ENCODE measurements at places on chromosomes 3 and 15.

DNA sequence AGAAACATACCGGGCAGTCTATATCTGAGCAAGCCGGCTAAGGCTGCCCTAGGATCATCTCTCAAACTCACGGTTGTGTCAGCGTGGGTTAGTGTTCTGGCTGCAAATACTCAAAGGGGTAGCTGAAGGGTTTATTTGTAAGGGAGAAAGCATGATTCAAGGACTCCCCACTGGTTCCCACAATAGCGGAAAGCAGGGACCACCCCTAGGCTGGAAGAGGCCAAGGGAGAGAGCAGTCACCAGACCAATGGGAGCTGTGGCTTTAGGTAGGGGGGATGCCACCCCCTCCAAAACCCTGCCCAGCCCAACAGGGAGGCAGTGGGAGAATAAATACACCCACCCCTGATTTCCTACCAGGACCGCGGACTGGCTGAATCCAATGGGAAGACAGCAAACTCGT is 7.3 kb upstream of the LMCD1 start:
- DNase-seq, result no peak

DNA sequence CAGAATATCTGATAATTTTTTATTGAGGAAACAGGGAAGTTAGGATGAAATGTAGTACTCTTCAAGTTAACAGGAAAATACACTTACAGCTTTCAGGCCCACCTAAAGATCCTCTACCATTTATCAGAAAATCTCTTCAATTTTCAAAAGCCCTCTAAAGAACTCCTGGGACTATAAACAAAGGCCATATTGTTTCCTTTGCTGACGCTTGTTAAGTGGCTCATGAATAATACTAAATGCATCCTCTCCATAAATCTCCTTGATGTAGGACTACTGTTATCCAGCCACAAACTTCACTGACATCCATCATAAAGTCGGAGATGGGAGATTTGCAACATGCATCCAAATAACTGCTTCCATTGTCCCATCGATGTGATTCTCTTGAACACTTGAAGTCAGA is 326.5 kb downstream of the ZIC1 start:
- DNase-seq, result no peak

DNA sequence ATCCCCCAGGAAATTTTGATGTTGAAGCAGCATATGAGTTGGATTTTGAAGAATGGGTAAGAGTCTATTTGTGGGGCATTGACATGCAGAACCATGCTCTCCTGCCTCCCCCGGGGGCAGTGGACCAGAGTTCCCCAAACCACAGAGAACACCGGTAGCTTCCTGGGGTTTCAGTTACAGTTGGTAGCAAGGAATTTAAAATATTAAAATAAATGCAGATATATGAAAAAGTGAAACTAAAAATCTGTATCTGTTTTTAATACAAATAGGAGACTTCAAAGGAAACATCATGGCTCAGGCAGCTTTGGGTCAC is 37.4 kb downstream of the SLC9A9 start:
- no peak for DNase-seq

- peak; percentile 2 for DNase-seq
Observed at GRCh38 chr3:7309641-7310102, 448.8 kb downstream of the GRM7 start.

DNA sequence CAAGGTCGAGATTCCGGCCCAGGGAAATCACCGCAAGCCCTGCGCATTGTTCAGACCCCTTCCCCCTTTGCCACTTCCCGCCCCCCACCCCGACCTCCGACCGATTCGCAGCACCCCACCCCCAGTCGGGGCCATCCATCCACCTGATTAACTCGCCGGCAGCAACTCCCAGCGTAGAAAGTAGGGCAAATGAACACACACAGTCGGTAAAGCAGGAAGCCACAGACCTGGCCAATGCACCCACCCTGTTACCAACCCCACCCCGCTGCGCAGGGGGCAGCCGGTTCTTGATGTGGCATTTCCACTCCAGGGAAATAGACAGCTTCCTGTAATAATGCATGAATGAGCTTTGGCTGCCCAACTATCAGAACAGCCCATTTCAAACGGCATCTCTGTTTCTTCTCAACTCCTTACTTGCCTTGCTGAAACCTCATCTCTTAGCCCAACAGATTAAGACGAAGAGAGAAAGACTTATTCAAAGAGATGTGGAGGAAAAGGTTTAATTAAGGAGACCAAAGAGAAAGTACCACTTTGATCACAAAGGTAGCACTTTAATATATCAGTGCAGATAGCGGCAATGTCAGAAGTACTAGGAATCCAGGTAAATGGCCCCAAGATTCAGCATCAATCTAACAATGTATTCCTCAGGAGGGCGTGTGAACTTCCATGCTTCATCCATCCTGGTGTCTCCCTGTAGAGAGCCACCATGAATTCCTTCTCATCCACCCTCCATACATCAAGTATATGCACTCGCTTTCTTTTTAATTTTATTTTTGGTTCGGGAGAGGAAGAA is 1.9 kb downstream of the TNIK start:
- no peak for DNase-seq

DNA sequence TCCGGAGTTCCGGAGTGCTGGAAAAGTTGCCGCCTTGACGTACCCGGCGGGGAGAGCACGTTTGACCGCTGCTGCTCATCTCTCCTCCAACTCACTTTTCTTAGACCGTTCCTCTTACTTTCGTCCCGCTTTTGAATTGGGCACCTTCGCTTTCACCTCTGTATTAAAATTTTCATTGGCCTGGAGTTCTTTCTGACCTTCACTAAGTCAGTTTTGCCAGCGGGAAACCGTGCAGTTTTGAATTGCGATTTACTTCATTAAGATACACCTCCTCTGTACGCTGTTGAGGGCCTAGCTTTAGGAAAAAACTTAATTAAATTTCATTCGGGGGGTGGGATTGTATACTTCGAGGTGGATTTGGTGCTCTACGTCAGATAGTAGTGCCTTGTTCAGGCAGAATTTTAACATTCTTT is 1.3 kb downstream of the GMPS start:
- no peak for DNase-seq

DNA sequence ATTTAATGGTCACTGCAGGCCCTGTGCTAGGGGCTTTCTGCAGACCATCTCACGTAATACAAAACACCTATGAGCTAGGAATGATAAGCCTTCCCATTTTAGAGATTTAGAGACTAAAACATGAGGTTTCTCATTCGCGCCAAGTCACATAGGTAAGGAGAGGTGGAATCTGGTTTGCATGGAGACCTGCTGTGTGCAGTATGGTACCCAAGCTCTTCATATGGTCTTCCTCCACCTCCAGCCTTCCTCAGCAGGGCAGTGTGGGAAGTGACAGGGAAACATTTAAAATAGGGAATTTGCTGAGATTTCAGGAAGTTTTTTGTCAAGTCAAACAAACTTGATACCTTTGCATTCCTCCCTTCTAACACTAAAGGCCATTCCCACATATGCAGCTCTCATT is 337.6 kb downstream of the IL20RB start:
- DNase-seq, result no peak

- DNase-seq, result no peak
Observed at GRCh38 chr3:138213398-138214085, 26.4 kb downstream of the ARMC8 start.

DNA sequence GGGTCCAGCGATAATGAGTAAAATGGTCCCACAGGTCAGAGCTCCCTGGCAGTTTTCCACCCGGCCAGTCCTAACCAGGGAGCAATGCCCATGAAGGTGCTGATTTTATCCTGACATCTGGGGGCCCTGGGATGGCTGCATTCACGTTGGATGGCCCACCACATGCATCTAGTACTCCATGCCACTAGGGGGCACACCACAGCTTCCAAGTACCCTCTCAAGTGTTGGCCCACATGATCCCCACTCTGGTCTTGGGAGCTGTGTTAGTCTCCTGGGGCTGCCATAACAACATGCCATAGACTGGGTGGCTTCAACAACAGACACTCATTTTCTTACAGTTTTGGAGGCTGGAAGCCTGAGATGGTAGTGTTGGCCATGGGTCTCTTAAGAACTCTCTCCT is 225.5 kb downstream of the SLCO3A1 start:
- no peak for DNase-seq

GRCh38 chr3:67790043-67790442 is 135.6 kb upstream of the SUCLG2 start:
- DNase-seq, result peak; percentile 67

Measured in EH (cell line).